ENCODE measurements at places on chromosomes 5 and 9. TPM values are rescaled to one million over a fixed set of nuclear protein-coding genes. Genes with fewer than 3 reads are reported as not detected.

C9orf72 gene
- total RNA-seq, result 3.6 TPM

VLDLR gene
- total RNA-seq, result 2.1 TPM

ANKRD31 gene
- total RNA-seq, result not detected

SH3RF2 gene
- total RNA-seq, result 23.1 TPM

PLAC8L1 gene
- 0.49 TPM for total RNA-seq

TAF11L10 gene
- total RNA-seq, result not detected

ECSCR gene
- total RNA-seq, result not detected

RGS7BP gene
- total RNA-seq, result not detected

FUBP3 gene
- total RNA-seq, result 46.6 TPM

GNA14 gene
- 0.15 TPM for total RNA-seq

APBA1 gene
- 0.05 TPM for total RNA-seq

ARSI gene
- total RNA-seq, result 18.6 TPM

IL9 gene
- total RNA-seq, result not detected

PCDHGA2 gene
- 0.05 TPM for total RNA-seq

GDA gene
- total RNA-seq, result 5.0 TPM

KLHL3 gene
- total RNA-seq, result 1.9 TPM

CDH9 gene
- 0.10 TPM for total RNA-seq

SPATA31C1 gene
- not detected for total RNA-seq

AFAP1L1 gene
- total RNA-seq, result 15.2 TPM

SLC6A18 gene
- total RNA-seq, result not detected

PDGFRB gene
- 1.8 TPM for total RNA-seq

ZFP2 gene
- 1.2 TPM for total RNA-seq

IL5 gene
- not detected for total RNA-seq

ADGRD2 gene
- not detected for total RNA-seq

MARCOL gene
- total RNA-seq, result not detected

LEAP2 gene
- total RNA-seq, result 1.4 TPM

DRD1 gene
- total RNA-seq, result 1.0 TPM

ADGRV1 gene
- total RNA-seq, result 0.49 TPM

DAPK1 gene
- 0.87 TPM for total RNA-seq

TRIM36 gene
- total RNA-seq, result 1.6 TPM

SOHLH1 gene
- not detected for total RNA-seq

CAVIN4 gene
- total RNA-seq, result 0.82 TPM

PCDHGB2 gene
- total RNA-seq, result 5.3 TPM

SMIM15 gene
- total RNA-seq, result 77.5 TPM

MELK gene
- 112 TPM for total RNA-seq

TMEM252 gene
- total RNA-seq, result not detected

TOR1B gene
- 37.6 TPM for total RNA-seq

NDUFS6 gene
- total RNA-seq, result 70.6 TPM

ROR2 gene
- 5.9 TPM for total RNA-seq

HTR1A gene
- total RNA-seq, result not detected

FLT4 gene
- 0.44 TPM for total RNA-seq

NRG2 gene
- 20.2 TPM for total RNA-seq

SLC1A1 gene
- total RNA-seq, result 0.05 TPM

FOXD1 gene
- 63.3 TPM for total RNA-seq

CCDC112 gene
- total RNA-seq, result 5.6 TPM

DDX4 gene
- total RNA-seq, result not detected

LHX3 gene
- 0.13 TPM for total RNA-seq

SREK1IP1 gene
- 13.3 TPM for total RNA-seq

TAF11L5 gene
- total RNA-seq, result not detected

SGTB gene
- 9.2 TPM for total RNA-seq

KIF4B gene
- 0.10 TPM for total RNA-seq

GHR gene
- 0.05 TPM for total RNA-seq

PRELID2 gene
- total RNA-seq, result 15.4 TPM
